ENCODE measurements at places on chromosomes 1 and 21.

DNA sequence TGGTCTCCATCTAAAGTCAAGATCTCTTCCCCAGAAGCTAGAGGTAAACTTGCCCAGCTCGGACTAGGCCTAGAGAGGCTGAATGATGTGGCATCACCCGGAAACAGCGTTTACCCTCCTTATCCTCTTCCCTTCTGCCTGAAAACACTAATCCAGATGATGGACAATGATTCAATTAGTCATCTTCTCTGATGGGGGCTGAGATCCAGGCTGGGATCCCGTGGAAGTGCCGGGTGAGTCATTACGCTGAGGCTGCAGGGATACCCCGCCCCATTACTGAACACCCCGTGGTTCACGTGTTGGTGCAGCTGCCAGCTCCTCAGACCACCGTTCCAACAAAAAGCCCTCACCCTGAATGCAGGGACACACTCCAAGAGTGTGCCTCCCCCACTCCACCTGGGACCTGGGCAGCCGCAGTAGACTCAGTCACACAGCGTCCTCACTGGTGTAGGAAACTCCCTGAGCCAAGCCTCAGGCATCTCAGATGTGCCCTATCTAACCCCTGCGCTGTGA is 2.0 kb downstream of the S100A6 start:
- DNase-seq, result no peak

DNA sequence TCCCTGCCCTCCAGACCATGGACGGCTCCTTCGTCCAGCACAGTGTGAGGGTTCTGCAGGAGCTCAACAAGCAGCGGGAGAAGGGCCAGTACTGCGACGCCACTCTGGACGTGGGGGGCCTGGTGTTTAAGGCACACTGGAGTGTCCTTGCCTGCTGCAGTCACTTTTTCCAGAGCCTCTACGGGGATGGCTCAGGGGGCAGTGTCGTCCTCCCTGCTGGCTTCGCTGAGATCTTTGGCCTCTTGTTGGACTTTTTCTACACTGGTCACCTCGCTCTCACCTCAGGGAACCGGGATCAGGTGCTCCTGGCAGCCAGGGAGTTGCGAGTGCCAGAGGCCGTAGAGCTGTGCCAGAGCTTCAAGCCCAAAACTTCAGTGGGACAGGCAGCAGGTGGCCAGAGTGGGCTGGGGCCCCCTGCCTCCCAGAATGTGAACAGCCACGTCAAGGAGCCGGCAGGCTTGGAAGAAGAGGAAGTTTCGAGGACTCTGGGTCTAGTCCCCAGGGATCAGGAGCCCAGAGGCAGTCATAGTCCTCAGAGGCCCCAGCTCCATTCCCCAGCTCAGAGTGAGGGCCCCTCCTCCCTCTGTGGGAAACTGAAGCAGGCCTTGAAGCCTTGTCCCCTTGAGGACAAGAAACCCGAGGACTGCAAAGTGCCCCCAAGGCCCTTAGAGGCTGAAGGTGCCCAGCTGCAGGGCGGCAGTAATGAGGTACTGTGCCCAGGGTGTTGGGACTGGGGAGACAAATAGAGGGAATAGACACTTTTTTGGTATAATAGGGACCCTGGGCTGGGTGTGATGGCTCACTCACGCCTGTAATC is 1.0 kb downstream of the ZBTB48 start:
- no peak for DNase-seq

GRCh38 chr1:45442272-45442671 is 48.7 kb downstream of the TESK2 start:
- DNase-seq, result no peak

DNA sequence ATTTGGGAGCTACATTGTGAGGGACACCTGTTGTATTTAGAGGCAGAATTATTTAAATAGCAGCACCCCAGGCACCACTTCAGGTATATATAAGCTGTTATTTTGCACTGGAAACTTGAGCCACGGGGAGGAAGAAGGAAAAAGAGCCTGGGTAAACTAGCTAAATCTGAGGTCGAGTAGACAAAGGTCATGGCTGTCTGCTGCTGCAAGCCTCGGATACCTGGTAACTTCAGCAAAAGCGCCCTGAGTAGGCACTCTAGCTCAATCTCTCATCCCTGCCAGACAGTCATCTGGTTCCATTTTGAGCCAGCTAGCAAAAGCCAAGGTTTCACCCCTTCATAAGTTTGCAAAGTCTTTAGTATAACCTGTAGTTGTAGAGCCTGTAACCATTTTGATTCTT is 101.9 kb upstream of the ZNF644 start:
- no peak for DNase-seq

GRCh38 chr1:200415789-200416593 is 6.2 kb upstream of the ZNF281 start:
- DNase-seq, result no peak
